ENCODE measurements at places on chromosomes 7 and 10.

- no peak for DNase-seq
These were observed 23.6 kb downstream of the TSPAN15 start for GRCh38 chr10:69474742-69475432.

- no peak for DNase-seq
These were observed 15.8 kb upstream of the BPGM start for GRCh38 chr7:134630893-134631292.

DNA sequence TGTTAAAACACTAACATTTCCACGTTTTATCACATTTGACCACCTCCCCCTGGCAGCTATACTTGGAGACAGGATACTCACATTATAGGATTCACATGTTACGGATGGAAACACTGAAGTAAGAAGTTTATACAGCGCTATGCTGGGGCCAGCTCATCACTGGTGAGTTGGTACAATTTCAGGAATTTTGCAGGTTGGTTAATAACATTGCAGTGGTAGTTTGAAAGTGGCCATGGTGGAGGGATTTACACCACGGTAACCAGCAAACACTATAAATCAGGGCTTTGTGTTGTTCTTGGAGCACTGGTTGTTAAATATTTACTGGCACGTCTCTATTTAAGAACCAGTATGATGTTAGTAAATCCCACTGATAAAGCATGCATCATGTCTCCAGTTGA is 174.0 kb downstream of the GFRA1 start:
- DNase-seq, result no peak

DNA sequence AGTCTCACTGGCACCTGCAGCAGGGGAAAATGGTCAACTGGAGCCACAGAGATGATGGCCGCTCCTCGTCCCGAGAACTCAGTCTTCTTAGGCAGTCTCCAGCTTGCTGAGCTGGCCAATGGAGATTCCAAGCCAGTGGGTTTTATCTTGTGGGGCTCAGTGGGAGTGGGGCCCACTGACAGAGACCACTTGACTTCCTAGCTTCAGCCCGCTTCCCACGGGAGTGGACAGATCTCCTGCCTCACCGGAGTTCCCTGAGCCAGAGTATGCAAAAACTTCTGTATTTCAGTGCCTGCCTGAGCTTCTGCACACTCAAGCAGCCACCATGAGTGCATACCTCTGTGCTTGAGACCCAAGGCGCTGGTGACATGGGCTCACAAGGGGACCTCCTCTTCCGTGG is 105.8 kb downstream of the ZWINT start:
- no peak for DNase-seq

DNA sequence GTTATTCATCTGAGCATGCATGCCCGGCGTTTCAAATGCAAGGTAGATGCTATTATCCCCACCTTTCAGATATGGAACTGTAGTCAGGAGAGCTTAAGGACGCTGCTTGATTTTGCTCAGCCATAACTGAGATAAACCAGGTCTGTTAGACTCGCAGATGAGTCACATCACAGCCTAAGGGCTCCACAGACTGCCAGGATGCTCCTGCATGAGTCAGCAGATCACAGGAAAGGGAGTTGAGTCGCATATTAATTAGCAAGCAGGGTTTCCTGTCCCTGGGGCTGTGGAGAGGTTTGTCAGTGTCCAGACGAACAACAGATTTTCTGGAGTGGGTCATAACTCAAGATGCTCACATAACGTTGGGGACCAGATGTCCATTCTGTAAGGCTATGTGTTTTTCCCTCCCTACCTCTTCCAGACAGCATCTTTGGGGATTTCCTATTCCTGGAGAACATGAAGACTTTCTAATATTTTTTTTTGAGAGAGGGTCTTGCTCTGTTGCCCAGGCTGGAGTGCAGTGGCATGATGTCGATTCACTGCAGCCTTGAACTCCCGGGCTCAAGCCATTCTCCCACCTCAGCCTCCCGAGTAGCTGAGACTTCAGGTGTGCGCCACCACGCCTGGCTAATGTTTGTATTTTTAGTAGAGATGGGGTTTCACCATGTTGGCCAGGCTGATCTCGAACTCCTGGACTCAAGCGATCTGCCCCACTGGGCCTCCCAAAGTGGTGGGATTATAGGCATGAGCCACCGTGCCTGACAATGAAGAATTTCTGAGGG is 36.7 kb downstream of the PFKFB3 start:
- DNase-seq, result peak; percentile 28
